ENCODE measurements at places on chromosomes 3 and 15.

GRCh38 chr3:50567011-50567385 is 549 bp downstream of the C3orf18 start:
- DNase-seq, result no peak

DNA sequence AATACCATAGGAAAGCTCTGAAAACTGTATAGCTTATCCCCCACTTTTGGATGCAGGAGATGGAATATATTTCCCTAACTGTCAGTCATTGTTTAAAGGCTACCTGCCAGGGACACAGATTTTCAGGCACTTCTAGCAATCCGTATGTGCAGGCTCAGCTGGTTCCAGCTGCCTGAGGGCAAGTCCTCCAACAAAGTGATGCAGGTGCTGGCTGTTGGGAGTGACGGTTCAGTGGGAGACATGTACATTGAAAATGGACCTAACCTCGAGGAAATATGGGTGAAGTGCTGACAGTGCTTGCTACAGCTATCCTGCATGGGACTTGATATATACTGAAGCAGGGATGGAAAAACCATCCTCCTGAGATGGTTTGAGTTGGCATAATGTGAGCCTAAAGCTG is 153.1 kb upstream of the GAP43 start:
- DNase-seq, result no peak

GRCh38 chr3:10667901-10668476 is 148.0 kb upstream of the SLC6A11 start:
- no peak for DNase-seq

DNA sequence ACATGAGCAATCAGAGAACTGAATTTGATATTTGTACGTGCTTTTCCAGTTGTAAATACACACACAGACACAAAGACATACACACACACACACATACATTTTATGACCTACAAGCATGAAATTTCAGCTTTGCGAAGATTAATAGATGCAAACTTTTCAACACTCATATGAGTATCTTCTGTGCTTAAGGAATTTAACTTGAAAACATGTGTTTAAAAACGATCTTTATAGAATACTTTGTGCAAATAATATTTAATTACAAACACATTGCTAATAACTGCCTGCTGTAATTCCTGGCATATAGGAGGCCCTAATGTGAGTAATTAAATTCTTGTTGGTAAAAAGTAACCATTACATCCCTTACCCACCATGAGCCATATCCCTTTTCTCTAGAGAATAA is 107.7 kb upstream of the PLSCR5 start:
- DNase-seq, result no peak

- DNase-seq, result peak; percentile 94
Observed at GRCh38 chr15:101240358-101240757, 11.5 kb downstream of the CHSY1 start.
